ENCODE measurements at places on chromosomes 13 and 19.
A peak's percentile ranks its signal among the peaks of the same experiment; 100 is the strongest.

GRCh38 chr13:73835138-73835721, 299.0 kb downstream of the KLF12 start:
- DNase-seq = peak; percentile 44

GRCh38 chr19:53892301-53892980, 10.4 kb downstream of the PRKCG start:
- no peak for DNase-seq

DNA sequence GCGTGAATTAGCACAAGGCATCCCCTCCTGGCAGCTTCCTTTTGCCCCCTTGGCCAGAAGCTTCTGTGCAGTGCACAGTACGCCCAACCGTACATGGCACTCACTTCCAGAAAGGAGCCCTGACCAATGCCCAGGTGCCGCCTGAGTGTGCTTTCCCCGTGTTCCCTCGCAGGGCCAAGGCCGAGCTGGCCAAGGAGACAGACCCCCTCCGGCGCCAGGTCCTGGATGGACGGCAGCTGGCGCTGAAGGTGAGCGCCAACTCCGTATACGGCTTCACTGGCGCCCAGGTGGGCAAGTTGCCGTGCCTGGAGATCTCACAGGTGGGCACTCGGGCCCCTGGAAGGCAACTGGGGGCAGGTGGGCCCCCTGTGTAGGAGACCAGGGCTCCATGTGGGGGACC, 9.4 kb upstream of the SPIB start:
- no peak for DNase-seq

DNA sequence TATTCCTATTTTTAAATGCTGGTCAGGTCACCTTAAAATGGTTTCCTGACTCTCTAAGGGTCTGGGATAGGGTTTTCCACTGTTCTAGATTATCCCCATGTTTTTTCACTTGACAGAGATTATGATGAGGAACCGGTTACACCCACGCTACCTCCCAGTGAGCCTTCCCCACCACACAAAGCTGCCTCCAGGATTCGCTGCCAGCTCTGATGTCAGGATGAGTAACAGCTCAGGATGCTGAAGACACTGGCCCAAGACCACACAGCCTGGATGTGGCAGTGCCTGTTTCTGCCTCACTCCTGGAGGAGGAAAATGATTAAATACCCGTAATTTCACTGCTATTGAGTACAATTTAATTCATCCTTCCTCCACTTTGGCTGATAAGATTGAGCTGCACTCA, 22.9 kb downstream of the ZNF114 start:
- DNase-seq = no peak

DNA sequence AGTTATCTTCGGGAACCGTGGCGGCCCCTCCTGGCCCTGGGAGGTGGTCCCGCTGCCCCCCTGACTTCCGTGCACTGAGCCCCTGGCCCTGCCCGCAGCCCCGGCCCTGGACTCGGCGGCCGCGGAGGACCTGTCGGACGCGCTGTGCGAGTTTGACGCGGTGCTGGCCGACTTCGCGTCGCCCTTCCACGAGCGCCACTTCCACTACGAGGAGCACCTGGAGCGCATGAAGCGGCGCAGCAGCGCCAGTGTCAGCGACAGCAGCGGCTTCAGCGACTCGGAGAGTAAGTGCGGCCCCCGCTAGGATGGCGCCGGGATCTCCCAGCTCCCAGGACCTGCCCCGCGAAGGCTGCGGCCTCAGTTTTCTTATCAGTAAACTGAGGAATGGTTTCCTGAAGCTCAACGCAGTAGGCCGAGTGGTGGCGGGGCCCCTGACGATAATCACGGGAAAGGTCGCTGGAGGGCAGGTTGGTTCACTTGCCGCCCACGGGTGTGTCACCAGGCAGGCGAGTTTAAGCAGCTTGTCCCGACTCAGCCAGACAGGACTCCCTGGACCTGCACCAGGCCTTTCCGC, 924 bp downstream of the RGCC start:
- DNase-seq = no peak

- no peak for DNase-seq
These were observed 27.9 kb upstream of the EEF1AKMT1 start for GRCh38 chr13:20801707-20802106.

GRCh38 chr19:57559008-57559403, 657 bp downstream of the ZNF550 start:
- no peak for DNase-seq

GRCh38 chr13:33940256-33940655, 122.3 kb downstream of the RFC3 start:
- no peak for DNase-seq

DNA sequence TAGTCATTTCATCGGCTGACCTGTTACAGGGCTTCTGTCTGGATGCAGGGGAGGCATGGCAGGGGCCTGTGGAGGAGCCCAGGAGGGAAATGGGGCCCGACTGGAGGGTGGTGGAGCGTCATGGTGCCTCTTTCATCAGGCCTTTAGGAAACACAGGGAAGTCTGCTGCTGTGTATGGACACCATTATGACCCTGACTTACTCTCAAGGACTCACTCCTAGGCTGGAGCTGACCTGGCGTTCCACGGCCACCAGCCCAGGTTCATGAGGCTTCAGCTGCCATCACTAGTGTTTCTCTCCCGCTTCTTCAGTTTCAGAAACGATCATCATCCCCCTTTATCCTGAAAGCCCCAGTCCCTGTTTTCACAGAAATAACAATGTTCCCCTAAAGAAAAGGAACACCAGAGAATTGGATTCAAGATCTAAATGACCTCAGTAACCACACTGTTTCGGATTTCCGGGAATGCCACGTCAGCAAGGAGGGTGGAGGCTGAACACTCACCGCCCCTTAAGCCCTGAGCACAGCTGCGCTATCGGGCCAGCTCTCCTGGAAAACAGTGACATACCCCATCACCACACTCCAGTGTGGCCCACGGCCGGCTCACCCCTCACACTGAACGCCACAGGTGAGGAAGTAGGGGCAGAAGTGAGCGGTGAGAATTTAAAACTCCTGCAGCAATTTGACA, 67.6 kb downstream of the SOX1 start:
- no peak for DNase-seq

DNA sequence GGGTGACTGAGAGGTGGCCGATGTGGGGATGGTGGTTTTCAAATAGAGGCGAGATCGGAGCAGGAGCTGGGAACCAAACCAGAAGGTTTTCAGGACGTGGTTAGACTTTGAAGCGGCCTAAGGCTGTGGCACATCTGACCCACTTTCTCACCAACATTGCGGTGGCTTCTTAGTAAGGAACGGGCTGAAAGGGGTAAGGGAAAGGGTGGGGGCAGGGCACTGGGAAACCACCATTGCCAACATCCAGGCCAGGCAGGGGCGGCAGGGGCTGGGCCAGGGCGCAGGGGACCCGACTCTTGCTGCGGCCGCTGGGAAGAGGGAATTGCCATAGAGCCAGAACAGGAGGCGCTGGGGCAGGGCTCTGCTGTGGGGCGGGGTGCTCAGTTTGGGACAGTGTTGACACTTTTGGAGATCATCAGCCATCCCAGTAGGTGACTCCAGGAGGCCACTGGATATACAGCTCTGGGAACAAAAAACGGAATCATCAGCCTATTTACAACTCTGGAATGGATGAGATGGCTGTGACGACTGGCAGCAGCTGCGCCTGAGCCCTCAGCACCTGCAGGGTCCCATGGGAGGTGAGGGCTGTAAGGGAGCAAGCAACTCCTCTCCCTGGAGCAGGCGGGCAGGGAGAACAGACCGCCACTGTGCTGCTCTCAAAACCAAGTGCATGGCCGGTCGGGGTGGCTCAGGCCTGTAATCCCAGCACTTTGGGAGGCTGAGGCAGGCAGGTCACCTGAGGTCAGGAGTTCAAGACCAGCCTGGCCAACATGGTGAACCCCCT, 52.2 kb downstream of the IRS2 start:
- no peak for DNase-seq

GRCh38 chr19:4358709-4359626, 15.6 kb downstream of the MPND start:
- DNase-seq = no peak

GRCh38 chr19:49590971-49591730, at the start of gene PRR12:
Gene PRR12 (plus strand): TSS chr19:49591182. CDS start chr19:49591655, 473 bp downstream.
- DNase-seq = peak; percentile 80

DNA sequence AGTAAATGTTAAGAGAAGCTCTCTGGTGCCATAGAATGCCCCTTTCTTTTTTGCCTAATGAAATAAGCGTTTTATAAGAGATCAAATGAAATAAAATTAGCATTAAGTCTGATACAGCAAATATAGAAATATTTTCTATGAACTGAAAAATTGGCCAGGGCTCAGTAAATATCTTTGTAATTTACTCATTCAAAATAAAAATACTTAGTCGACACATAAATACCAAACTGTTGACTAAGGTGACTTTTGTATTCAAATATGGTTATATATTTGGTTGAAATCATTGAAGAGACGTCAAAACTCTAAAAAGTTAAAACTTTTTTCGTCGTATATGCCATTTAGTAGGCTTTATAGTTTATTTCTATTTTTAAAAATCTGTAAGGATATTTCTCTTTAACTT, 25.6 kb downstream of the IPO5 start:
- DNase-seq = no peak

DNA sequence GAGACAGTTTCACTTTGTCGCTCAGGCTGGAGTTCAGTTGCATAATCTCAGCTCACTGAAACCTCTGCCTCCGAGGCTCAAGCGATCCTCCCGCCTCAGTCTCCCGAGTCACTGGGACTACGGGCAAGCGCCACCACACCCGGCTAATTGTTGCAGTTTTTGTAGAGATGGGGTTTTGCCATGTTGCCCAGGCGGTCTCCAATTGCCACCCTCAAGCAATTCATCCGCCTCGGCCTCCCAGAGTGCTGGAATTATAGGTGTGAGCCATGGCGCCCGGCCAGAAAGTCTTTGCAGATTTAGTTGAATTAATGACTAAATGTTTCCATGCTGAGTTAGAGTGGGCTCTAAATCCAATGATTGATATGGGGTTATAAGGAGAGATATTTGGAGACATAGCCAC, 4.5 kb upstream of the CADM4 start:
- DNase-seq = no peak

DNA sequence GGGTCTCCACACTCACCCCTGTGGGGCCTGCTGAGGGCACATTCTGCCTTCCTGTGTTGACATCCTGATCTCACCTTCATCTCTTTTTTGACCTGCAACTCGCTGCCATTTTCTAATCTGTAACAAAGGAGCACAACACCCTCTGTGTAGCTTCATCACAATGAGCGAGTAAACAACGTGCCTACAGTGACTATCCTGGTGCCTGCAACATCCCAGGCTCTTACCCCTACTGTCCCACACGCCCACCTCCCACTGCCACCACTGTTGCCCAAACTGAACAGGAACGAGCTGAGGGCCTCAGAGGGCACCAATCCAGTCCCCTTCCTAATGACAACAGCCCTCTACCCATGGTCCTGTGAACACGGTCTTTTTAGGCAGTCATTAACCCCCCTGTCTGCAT, 102.2 kb upstream of the GJB6 start:
- no peak for DNase-seq

DNA sequence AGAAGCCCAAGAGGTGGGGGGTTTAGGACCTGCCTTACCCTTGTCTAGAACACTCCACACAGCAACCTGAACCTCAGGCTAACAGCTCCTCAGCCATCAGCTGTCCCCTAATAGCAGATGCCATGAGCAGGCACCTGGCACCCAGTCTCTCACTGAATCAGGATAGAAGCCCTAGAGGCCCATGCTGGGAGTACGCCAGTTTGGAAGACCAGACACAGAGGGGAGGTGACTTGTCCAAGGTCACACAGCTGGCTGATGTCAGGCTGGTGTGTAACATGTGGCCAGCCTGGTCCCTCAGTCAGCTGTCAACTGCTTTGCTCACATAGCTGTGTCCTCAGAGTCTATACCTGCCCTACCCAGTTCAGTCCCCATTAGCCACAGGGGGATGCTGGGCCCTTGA, 12.8 kb upstream of the SAMD1 start:
- no peak for DNase-seq

GRCh38 chr19:16025108-16026101, 50.9 kb upstream of the TPM4 start:
- DNase-seq = no peak

GRCh38 chr19:8682931-8683330, 15.7 kb downstream of the ACTL9 start:
- DNase-seq = no peak

- no peak for DNase-seq
These were observed 28.2 kb upstream of the RFC3 start for GRCh38 chr13:33789739-33790138.

- peak; percentile 80 for DNase-seq
These were observed 19.3 kb upstream of the ZNF888 start for GRCh38 chr19:52942386-52943133.

GRCh38 chr19:29404951-29405727, 120.7 kb upstream of the VSTM2B start:
- DNase-seq = no peak

GRCh38 chr13:39580881-39581575, 22.0 kb downstream of the LHFPL6 start:
- DNase-seq = no peak

- no peak for DNase-seq
These were observed 28.5 kb downstream of the RFC3 start for GRCh38 chr13:33846303-33847062.

DNA sequence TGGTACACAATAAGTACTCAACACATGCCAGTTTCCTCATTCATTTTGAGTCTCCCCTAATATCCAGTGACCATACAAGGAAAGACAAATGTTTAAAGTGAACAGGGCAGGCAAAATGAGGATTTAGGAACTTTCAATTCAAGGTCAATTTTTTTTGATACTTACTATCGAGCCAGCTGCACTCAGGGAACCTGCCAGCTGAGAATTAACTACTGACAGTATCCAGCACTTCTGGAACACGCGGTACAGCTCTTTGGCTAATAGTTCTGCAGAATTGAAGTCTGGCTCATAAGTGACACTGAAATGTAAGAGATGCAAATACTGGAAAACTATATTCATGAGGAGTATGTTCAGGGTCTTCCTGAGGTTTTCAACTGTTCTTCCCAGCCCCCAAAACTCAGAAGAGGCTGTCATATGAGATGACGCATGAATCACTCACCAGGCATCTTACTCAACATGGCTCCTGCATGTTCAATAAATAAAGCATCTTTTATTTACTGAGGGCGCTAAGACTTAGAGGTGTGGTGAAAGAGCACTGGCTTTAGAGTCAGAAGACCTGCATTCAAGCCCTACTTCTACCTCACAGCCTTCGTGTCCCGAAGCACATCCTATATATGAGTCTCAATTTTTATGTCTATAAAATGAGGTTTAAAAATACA, 25.6 kb downstream of the RUBCNL start:
- no peak for DNase-seq

DNA sequence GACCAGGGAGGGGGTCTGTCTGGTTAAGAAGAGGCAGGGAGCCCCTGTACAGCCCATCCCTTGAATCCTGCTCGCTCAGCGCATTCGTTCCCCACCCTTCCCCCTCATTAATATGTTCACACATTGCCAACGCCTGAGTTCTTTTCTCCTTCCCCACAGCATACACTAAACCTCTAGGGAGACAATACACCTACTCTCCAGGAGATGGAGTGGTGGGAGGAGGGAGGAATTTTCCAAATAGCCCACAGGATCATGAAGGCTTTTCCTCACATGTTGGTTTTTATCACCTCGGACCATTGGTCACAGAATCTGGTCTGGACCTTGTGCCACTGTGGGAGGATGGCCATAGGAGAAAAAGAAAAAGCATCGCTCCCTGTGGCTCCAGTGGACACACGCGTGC, 294.9 kb downstream of the SHISA2 start:
- DNase-seq = no peak
